ENCODE measurements at places on chromosomes 6 and 20.

DNA sequence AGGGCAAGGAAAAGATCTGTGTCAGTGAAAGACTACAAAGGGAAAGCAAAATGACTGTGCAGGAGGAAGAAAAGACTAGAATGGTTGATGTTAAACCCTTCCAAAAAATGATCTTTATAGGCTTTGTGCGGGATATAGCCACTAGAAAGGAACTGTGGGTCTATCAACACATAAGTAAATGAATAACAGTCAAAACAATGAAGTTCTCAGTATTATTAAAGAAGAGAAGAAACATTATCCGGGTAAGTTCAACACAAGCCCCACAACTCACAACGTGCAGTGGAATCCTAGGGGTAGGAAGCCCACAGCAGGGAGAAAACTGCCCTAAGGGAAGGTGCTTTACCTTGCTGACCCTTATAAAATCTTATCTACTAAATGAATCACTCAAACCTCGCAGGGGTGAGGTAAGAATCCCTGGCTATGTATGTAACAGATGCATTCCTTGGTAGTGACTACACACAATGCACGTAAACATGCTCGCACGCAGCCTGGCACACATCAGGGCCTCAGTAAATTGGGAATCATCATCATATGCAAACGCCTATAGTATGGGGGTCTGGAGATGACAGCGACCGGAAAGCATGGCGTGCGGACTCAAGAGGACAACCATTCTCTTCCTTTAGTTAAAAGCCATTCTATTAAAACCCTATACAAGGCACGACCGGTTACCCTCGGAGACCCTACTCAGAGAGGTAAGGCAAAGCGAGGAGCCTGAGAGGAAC is 11.3 kb downstream of the TFAP2A start:
- no peak for DNase-seq

- DNase-seq, result no peak
Observed at GRCh38 chr6:52872031-52872430, 31.4 kb upstream of the GSTA5 start.

DNA sequence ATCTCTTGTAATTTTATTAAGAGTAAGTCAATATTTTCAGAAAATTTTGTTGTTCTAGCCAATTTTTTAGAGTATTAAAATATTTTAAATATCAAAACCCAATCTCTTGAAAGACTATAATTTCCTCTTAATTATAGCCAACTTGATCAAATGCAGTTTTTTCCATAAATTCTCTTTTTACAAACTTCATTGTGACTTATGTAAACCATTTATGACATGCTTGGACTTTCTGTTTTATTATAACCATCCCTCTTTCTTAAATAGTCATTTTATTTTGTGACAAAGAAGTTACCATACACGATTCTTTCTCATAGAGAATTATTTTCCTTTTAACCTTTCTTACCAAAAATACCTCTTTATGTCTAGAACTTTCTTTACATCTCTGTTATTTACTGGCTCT is 1075.5 kb downstream of the KHDRBS2 start:
- no peak for DNase-seq

DNA sequence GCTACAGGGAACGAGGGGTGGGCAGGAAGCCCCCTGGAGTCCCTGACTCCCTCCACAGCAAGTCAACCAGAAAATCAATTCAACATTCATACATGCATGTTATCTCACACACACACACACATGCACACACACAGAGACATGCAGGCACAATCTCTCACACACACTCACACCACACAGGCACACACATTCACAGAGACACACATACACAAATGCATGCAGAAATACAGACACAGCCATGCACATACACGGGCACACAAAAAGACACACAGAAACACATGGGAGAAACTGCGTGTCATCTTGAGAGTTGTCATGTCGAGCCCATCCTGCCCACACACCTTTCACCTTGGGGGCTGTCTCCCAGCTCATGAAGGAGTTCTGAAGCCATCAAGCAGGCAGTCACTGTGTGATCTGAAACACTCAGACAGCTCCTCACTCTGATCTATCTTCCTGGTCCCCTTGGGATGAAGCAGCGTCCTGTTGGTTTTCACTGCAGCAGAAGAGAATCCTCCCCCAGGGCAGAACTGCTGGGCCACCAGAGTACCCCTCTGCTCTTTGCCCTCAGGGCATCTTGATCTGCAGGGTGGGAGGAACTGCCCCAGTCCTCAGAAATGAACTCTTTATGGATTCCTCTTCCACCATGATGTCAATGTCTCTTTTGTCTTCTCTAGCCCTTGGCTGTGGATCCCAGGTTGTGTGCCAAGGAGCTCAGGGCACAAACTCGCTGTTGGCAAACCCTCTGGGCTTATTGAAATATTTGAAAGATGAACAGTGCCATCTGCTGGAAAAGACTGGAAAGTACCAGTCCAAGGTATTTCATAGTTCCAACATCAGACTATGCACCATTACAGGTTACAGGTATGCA is 8.8 kb downstream of the RAET1L start:
- DNase-seq, result no peak

GRCh38 chr6:6407071-6407741 is 86.7 kb upstream of the F13A1 start:
- no peak for DNase-seq

GRCh38 chr20:62503401-62504178 is 27.8 kb upstream of the GATA5 start:
- no peak for DNase-seq

DNA sequence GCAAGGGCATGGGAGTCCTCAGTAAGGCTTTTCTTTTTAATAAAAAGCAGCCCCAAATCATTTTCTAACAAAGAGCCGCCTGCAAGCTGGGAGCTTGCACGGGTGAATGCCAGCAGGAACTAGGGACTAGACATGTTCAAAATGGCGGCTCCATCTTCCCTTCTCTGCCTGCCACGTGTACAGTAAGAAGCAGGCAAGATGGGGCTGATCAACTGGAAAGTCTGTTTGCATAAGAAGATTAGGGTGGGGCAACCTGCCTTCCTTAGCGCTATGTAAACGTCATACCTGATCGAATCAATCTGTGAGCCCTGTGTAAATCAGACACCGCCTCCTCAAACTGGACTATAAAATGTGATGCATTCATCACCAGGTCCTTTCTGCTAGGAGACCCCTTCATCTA is 299.4 kb upstream of the SOX4 start:
- no peak for DNase-seq

- DNase-seq, result no peak
Observed at GRCh38 chr6:43940071-43940392, 170.0 kb downstream of the VEGFA start.

DNA sequence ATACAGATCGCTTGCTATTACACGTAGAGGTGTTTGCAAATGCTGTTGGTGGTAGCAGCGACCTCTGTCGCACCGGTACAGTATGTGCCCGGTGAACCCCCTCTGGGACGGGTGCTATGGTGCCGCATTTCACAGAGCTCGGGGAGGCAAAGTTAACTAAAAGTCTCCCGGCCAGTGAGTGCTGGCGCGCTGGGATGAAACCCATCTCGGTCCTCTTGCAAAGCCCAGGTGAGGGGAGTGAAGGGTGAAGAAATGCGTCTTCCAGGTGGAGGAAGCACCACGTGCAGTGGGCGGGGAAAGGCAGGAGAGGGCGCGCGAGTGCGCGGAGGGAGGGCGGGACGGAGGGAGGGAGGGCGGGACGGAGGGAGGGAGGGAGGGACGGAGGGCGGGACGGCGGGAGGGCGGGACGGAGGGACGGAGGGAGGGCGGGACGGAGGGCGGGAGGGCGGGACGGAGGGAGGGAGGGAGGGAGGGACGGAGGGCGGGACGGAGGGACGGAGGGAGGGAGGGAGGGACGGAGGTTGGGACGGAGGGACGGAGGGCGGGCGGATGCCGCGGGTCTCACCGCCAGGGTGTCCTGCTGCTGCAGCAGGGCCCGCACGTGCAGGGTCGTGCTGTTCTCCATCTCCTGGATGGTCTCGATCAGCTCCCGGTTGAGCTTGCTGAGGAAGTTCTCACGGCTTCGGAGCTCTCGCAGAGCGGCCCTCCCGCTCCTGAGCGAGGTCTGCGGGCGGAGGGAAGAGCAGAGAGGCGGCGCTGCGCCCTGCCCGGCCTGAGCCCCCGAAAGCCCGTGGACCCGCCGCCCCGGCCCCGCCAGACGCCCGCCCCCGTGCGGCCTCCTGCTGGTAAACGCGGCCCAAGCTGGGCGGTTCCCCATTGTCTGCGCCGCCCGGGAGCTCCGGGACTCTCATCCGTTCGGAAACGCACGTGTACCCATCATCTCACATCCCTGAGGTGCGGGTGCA is 11.7 kb downstream of the C20orf96 start:
- DNase-seq, result no peak

- DNase-seq, result no peak
Observed at GRCh38 chr20:11553603-11554002, 364.1 kb upstream of the BTBD3 start.

- DNase-seq, result no peak
Observed at GRCh38 chr20:46928580-46929132, 34.0 kb downstream of the EYA2 start.

DNA sequence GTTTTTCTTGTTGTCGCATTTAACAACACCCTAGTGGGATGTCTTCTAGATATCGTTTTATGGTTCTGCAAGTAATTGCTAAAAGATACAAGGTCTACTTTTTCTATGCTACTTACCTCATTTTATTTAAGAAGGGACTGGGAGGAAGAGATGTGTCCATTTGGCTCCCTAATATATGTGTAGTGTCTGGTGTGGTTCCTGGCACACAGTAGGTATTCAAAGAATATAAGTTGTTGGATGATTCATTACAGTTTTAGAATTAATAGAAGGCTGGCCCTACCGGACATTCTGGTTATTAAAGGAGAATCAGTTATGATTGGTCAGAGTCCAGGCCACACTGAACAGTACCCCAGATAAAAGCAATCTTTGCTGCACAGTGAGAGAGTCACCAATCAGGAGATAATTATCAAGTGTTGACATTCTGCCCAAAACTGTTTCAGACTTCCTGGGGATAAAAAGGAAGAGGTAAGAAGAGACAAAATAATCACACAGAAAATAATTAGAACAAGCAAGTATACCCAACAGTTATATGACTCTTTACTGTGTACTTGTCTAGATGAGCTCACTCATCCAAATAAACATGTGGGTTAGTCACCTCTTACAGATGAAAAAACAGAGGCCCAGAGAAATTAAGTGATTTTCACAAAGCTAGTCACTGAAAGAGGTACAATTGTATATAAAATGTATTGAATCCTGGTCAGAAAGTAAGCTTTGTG is 7.0 kb downstream of the TMEM244 start:
- no peak for DNase-seq

GRCh38 chr6:101439790-101440189 is 46.3 kb downstream of the GRIK2 start:
- no peak for DNase-seq

- no peak for DNase-seq
Observed at GRCh38 chr6:87658516-87658915, 43.5 kb downstream of the AKIRIN2 start.

Data from pancreas (tissue), 10 donors.